Heart right ventricle (tissue), 16 donors: ENCODE measurements at places on chromosomes 12 and 14. TPM values are rescaled to one million over a fixed set of nuclear protein-coding genes. Genes with fewer than 3 reads are reported as not detected.

Gene IQSEC3
- total RNA-seq: 1.8 TPM

GRCh38 chr12:80938397-80938796 is 663 bp upstream of the LIN7A start:
- no peaks in the 10 kb centered on the region for H3K36me3 ChIP-seq
- H3K4me3 ChIP-seq: no peak overlapping the region
- H3K27me3 ChIP-seq: no peaks in the 10 kb centered on the region
- H3K4me1 ChIP-seq: peaks cover 15% of the 10 kb centered on the region

DNA sequence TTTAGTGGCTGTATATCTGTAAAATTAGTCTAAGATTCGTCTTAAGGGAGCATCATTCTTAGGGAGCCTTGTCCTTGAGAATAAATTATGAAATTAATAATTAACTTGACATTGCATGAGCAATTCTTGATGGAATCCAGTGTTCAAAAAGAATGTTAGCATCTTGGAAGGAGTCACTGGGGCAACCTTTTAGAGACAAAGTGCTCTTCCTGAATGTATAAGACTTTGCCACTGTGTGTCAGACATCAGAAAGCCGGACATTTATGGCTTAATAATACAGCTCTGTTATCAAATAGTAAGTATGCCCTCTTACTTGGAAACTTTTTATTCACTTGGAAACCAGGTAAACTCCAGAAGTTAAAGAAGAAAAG is 83.3 kb downstream of the CCER1 start:
- H3K4me3 ChIP-seq: no peak overlapping the region
- H3K4me1 ChIP-seq: no peaks in the 10 kb centered on the region
- H3K27ac ChIP-seq: no peak overlapping the region
- no peaks in the 10 kb centered on the region for H3K36me3 ChIP-seq

DNA sequence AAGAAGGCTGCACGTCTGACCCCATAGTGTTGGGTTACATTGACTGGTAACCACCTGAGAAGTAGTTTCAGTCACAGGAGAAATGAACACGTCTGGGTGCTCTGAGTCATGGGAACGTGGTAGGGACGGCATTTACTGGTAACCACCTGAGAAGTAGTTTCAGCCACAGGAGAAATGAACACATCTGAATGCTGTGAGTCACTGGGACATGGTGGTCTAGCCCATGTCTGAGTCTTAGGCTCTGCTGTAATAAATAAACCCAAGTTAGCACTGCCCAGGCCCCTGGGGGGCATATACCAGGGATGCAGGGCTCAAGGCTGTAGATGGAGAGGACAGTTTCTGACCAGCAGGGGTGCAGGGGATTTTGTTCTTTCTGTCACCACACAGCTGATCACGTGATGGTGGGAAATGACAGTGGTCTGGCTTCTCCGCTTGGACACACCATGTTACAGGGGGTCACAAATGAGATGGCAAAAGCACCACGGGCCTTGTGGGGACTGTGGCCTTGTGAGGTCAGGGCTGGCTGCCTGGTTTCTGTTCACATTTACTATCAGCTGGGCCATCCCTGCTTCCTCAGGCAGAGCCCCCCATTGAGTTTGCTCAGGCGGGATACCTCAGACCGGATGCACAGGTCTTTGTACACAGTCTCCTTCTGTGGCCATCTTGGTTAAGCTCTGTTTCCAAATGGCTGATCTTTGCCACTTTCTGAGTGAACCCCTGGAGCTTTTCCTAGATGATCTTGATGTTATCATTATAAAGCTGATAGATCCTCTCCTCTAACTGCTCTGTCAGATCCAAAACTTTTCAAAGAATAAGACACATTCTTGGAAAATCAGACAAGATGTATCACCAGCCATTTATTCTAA is 9.8 kb upstream of the C12orf42 start:
- no peak overlapping the region for H3K27ac ChIP-seq
- H3K36me3 ChIP-seq: no peaks in the 10 kb centered on the region
- H3K27me3 ChIP-seq: no peaks in the 10 kb centered on the region
- no peak overlapping the region for H3K4me3 ChIP-seq
- no peaks in the 10 kb centered on the region for H3K4me1 ChIP-seq

DNA sequence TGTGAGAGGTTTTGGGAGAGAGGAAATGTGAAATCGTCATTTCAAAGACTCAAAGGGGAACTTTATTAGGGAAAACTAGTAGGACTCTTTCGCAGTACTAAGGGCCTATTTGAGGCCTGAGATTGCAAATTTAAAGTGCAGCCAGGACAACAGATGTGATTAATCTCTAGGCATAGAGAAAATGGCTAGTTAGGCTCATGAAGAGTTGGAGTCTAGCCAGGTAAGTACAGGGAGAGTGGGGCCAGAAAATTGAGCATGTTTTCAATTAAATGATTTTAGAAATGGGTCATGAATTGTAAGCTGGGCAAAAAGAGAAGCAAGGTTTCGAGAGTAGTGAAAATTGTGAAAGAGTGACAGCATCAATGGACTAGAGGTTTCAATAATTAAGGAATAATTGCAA is 91.9 kb upstream of the LMNTD1 start:
- H3K4me3 ChIP-seq: no peak overlapping the region
- H3K27ac ChIP-seq: no peak overlapping the region
- H3K4me1 ChIP-seq: no peaks in the 10 kb centered on the region
- H3K36me3 ChIP-seq: no peaks in the 10 kb centered on the region
- no peaks in the 10 kb centered on the region for H3K27me3 ChIP-seq
